ENCODE measurements at places on chromosomes 12 and 14.

DNA sequence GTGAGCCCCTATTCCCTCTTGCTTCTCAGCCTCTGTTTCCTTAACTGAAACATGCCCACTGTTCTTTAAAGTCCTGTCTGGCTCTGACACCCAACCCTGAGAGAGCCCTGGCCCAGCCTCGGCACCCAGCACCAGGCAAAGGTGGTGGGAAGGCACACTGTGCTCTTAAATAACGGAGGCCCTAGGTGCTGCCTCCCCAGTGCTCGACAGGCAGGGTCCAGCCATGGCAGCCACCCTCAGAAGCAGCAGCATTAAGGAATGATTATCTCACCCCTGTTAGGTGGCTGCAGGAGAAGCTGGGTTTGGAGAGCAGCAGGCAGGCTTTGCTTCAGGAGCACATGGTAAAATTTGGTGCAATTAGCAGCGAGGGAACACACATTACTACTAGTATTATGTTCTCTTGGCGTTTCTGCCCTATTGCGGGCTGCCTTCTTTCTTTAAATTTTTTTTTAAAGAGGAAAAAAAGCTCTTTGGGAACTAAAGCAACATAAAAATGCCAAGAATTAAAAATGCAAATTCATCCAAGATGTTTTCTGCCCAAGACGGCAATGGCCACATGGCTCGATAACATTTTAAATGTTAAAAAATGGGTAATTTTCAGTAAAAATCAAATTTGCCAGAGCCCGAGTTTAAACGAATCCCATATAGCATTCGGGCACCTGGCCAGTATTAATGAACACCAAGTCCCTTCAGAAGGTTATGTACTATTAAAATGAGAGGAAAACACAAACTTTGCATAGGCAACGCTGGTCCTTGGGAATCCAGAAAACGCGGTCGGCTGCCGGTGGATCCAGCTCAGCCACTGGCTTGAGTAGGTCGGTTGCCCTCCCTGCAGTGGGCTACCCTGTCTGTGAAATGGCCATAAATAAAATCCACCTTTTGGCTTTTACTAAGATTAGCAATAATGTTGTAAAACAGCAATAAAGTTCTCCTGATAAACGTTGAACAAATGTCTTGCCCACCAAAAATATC is 152.2 kb downstream of the BCL11B start:
- no peak for DNase-seq

GRCh38 chr14:99744199-99744872 is 48.9 kb upstream of the EML1 start:
- no peak for DNase-seq

- DNase-seq: no peak
Observed at GRCh38 chr12:78121969-78122610, 291.4 kb downstream of the NAV3 start.

DNA sequence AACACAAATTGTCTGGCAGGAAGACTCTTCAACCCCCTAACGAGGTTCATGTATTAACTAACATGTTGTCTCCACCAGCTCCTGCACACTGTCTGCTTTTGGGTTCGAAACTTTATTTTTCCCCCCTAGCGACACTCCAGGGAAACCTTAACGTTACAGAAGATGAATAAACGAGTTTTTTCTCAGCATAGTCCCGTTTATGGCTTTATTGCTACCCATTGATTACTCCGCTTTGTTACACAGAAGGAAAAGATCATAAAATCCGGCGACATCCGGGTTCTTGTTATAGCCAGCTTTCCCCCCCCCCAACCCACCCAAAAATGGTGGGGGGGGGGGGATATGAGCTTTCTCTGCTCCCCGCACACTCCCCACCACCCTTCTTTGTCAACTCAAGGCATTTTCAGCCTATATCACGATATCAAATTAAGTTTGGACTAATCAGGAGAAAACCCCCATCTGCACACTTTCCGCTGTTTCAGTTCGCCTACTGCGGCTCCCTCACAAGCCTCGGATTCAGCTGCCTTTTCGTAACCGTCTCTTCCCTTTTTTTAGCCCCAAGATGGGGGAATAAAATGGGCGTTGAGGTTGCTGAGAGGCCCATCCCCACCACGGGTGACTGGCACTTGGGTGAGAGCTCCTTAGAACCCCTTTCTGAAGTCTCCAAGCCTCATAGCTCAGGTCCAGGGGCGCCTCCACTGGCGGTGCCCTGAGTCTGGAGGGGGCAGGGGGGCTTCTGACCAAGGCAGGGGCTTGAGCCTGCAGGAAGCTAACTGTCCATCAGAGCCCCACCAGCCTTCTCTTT is 1.4 kb upstream of the HOXC6 start:
- DNase-seq: no peak

- no peak for DNase-seq
Observed at GRCh38 chr12:89211456-89211855, 140.8 kb downstream of the DUSP6 start.

DNA sequence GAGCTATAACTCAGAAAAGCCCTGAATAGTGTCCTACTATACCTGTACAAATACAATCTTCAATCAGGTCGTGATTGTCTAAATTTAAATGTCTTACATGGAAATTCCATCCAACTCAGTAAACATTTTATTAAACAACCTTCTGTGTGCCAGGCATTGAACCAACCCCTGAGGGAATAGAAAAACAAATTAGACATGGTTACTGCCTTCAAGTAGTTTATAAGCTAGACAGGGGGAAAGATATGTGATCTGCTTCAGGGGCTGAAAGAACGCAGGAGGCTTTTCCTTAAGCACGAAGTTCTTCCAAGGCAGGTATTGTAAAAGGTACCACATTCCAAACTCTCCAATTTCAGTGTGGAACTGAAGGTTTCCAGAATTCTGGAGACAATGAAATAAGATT is 39.7 kb upstream of the STAB2 start:
- DNase-seq: no peak

DNA sequence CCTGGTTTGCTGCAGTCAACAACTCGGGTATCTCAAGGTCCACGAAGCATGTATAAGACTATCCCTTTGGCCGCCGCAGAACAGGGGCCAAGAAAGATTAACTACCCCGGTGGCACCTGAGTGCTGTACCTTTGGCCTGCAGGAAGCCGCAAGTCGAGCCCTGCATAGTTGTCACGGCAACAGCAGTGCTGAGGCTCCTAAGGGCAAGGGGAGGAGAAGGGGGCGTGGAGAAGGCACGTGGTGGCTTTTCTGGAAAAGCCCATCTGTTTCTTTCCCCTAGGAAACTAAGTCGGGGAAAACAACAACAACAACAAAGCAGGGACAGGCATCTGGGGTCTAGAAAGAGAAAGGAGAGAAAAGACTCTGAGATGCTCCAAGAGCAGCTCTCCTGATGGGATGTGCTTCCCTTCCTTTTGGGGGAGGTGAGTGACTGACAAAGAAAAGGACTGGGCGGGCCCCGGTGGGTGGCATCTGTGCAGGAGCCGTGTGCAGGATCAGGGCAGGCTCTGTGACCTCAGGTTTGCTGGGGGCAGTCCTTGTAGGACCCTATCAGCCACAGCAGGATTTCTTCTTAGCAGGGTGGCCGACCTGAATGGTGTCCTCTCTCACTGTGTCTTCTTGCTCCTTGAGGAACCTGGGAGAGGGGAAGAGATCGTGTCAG is 123.9 kb downstream of the PRMT8 start:
- no peak for DNase-seq

GRCh38 chr12:98485792-98486340 is 29.5 kb upstream of the TMPO start:
- no peak for DNase-seq

GRCh38 chr12:15933751-15934150 is 22.6 kb downstream of the DERA start:
- no peak for DNase-seq

DNA sequence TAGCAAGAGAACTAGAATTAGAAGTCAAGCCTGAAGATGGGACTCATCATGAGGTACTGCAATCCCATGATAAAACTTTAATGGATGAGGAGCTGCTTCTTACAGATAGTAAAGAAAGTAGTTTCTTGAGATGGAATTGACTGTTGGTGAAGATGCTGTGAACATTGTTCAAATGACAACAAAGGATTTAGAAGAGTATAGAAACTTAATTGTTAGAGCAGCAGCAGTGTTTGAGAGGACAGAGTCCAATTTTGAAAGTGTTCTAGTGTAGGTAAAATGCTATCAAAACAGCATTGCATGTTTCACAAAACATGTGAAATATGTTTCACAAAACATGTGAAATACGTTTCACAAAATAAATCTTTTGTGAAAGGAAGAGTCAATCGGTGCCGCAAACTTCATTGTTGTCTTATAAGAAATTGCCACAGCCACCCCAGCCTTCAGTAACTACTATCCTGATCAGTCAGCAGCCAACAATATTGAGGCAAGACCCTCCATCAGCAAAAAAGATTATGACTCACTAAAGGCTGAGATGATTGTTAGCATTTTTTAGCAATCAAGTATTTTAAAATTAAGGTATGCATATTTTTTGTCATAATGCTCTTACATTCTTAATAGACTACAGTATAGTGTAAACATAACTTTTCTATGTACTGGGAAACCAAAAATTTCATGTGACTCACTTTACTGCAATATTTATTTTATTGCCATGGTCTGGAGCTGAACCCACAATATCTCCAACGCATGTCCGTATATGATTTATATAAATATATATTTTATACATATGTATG is 173.4 kb upstream of the BMP4 start:
- no peak for DNase-seq

DNA sequence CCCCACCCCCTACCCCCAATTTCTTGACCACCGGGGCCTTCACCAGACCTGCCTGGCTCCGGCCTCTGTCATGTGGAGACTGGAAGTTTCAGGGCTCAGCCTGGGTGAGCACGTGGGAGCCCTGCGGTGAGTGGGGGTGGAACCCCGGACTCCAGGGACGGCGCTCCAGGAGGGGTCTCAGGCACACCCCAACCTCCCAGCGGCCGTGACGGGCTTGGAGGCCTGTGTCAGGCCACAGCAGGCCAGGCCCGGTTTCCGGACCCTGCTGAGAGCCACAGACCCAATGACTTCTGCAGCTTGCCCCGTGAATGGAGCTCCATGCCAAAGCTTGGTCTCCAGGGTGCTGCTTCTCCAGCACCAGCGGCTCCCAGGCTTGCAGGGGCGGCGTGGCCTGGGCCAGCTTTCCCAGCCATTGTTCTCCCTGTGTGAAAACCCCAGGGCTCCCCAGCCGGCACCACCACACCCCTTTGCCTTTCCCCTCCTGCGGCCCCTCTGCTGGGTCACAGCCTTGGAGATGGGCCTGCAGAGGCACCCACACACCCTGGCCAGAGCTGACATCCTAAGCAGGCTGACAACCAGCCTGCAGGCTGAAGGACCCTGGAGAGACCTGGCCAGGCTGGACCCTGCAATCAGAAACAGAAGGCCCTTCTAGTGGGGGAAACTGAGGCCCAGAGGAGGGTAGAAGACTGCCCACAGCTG is 186.2 kb upstream of the C14orf180 start:
- DNase-seq: no peak

GRCh38 chr12:2258025-2258424 is 205.2 kb downstream of the CACNA1C start:
- DNase-seq: no peak

DNA sequence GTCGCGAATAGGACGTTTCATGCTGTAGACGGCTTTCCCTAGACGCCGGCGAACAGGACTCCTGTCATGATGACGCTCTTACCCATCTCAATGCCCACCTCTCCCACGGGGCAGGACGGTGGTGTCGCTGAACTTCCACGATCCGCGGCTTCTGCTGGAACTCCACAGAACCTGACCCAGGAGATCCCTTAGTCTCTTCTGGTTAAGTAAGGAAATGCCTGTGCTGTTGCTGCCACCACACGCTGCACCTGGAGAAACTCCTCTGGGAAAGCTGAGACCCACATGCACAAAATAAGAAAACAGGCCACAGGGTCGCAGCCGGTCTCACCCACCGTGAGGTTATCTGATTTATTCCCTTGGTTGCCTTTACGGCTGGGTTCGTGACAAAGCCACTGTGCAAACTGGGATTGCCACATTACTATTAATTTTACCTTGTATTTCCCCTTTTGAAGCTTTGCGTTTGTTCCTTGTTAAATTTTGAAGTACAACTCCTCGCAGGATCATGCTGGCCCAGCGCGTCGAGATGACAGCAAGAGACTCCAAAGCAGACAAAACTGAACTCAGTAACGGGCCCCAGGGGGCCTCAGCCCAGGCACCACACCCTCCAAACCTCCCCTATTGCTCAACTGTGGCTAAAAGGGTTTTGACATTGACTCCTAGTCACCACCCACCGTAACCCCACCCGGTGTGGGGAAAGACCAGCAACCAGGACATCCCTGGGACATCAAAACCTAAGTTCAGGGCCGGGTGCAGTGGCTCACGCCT is 9.2 kb upstream of the MMP17 start:
- no peak for DNase-seq

- no peak for DNase-seq
Observed at GRCh38 chr12:34033628-34034296, 11.5 kb downstream of the ALG10 start.

DNA sequence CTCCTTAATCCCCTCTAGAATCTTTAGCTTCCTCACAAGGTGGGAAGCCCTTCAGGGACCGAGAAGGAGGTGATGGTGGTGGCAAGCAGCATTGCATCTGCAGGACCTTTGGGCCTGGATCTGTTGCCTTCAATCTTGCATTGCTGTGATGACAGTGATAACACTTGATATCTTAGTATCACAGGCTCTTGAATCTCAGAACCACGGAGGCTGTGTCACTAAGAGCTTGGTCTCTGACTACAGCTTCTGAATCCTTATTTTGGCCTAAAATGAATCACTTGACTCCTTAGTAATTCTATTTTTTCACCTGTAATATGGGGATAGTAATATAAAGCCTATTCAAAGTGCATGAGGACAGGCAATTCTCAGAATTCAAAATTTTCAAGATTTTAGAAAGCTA is 8.9 kb upstream of the AMN1 start:
- no peak for DNase-seq

DNA sequence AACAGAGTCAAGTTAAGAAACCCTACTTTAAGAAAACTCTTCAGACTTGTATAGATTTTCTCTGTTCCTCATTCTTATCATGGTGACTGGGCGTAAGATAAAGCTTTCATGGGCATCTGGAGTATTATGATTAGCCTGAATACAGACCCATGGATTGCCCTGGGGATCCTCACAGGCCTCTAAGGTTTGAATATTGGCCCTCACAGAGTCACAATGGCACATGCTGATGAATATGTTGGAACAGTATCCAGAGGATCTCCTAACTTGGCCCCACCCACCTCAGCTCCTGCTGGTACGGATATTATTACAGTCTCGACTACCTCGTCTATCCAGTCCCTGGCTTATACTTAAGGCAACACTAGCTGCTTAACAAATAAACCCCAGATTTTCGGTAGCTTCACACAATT is 8.1 kb downstream of the OSBPL8 start:
- no peak for DNase-seq

DNA sequence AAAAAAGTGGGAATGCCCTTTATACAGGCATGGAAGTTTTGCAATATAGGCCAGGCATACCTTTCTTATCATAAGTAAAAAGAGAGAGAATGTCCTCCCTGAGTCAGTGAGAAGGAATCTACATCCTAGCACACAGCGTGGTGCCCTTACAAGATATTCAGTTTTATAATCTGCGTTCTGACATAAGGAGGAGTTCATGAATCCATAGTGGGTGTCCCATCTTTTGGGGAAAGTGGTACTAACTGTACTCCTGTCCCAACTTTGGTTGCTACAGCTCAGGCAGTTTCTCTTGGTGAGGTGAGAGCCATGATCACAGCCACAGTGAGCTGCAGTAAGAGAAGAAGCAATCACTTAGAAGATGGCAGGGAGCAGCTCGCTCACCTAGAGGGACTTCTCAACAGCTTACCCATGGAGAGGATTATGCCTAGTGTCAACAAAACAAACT is 332.9 kb downstream of the BCAT1 start:
- no peak for DNase-seq

Measured in globus pallidus (tissue), 1 donor.